ENCODE measurements at places on chromosomes 1 and 21. TPM values are rescaled to one million over a fixed set of nuclear protein-coding genes. Genes with fewer than 3 reads are reported as not detected.

Gene ADORA1
- total RNA-seq = 0.65 TPM

Gene PIGP
- total RNA-seq = 12.9 TPM

Gene FAAH
- total RNA-seq = 0.56 TPM

Gene MYCL
- 1.4 TPM for total RNA-seq

Gene C8A
- not detected for total RNA-seq

Gene TPRG1L
- total RNA-seq = 29.6 TPM

Gene SLAMF7
- total RNA-seq = 2.5 TPM

Gene ADAM30
- total RNA-seq = not detected
